ENCODE measurements at places on chromosomes 11 and 22. TPM values are rescaled to one million over a fixed set of nuclear protein-coding genes. Genes with fewer than 3 reads are reported as not detected.

Gene KCNQ1OT1
- total RNA-seq = 1.7 TPM

Gene CACNA1I
- 0.78 TPM for total RNA-seq

Gene PKNOX2
- total RNA-seq = not detected

Gene OR2D2
- 0.38 TPM for total RNA-seq

Gene CADM1
- total RNA-seq = 0.42 TPM

Gene IMMP1L
- 62.3 TPM for total RNA-seq

Gene CYB5R2
- total RNA-seq = 11.0 TPM

Gene DDX25
- total RNA-seq = not detected

Gene SYT13
- total RNA-seq = 0.09 TPM

Gene HTR3B
- not detected for total RNA-seq

Gene SPDYC
- total RNA-seq = 15.1 TPM

Gene KRTAP5-11
- total RNA-seq = not detected

Gene TRIM49
- total RNA-seq = not detected

- DNase-seq = no peak
Measured at GRCh38 chr22:28819253-28820096, 19.1 kb upstream of the XBP1 start.

- DNase-seq = peak; percentile 79
Measured at GRCh38 chr22:20093418-20094196, 13.6 kb downstream of the DGCR8 start.

DNA sequence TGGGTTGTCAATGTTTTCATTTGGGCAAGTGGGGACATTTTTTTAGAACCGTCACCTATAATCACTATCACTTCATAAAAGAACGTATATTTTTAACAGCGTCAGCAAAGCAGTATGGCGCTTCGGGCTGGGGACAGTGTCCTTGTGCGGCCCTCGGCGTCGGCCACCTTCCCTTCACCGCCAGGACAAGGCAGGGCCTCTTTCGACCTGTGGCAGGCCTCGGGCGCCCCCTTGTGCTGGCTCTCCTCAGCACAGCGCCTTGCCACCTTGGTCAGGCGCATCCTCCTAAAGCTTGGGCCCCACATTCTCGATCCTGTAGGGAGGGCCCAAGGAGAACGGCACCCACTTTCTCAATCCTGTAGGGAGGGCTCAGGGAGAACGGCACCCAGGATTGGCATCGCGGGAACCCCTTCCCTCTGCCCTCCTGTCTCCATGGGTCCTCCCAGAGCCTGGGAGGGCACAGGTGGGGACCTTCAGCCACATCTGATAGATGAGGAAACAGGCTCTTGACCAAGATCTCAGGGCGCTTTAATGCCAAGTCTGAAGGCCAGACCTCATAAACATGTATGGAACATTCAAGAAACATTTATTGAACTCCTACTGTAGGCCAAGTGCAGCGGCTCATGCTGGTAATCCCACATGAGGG, 11.5 kb upstream of the FADD start:
- peak; percentile 88 for DNase-seq

GRCh38 chr11:4025967-4026324, 68.7 kb upstream of the RRM1 start:
- no peak for DNase-seq

DNA sequence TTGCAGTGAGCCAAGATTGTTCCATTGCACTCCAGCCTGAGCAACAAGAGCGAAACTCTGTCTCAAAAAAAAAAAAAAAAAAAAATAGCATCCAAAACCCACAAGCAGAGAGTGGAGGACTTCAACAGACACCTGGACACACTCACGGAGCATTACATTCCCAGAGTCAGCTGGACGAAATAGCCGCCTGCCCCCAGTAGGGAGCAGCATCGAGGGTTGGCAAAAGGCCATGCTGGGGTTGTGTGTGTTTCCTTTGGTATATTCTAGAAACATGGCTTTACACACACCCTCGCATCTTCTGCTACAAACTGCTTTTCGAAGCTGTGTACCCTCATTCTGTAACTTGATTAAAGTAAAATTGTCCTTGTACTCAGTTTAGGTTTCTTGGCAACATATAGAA, 5.3 kb downstream of the ADA2 start:
- peak; percentile 51 for DNase-seq

DNA sequence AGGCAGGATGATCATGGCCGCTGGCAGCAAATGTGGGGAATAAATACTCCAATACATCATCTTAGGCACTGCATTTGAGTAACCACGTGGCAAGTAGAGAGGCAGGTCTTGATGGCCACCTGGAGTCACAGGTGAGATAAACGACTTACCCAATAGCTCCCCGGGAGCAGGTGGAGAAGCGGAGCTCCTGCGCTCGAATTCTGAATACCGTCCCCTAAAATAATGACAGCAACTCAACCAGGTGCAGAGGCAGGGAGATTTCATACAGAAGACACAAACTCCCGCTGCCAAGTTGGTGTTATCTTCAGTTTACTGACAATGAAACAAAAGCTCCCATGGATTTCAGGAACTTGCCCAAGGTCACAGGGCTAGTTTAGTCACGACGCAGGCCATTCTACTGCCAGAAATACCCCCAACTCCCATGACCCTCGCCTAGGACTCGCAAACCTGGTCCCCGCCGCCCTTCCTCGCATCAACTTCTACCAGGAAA, 437 bp downstream of the SLC43A3 start:
- DNase-seq = no peak

GRCh38 chr22:46752988-46753310, 9.5 kb upstream of the TBC1D22A start:
- no peak for DNase-seq

GRCh38 chr11:131928992-131929391, 558.6 kb downstream of the NTM start:
- no peak for DNase-seq

- DNase-seq = no peak
Measured at GRCh38 chr11:124329787-124330478, 9.9 kb upstream of the OR8D2 start.

DNA sequence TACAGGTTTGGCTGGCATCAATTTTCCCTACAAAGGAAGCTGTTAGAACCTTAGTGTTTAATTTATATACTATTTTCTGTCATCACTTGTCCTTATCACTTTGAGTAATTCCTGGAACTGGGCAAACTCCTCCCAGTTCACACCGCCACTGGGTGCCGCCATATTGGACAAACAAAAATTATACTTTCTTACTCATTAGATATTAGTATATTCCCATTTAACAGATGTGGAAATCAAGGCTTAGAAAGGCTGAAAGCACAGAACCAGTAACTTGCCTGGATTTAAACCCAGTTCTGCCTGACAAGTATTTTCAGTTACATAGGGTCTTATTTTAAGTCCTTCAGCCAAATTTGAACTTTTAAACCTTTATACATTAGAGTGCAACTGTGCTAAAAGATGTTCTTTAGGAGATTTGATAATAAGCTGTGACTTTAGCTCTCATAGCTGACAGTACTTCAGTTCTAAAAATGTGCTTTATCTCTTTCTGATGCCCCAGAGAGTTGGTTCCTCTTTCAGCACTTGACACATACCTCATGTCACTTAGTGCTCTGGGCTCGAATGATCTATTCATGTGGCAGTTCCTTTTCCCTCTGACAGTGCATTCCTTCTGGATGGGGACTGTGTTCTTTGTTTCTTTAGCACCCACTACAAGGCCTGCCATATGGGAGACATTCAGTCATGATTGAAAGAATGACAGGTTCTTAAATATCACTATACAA, 25.4 kb downstream of the COA4 start:
- DNase-seq = peak; percentile 28

All from K562 (cell line).